ENCODE measurements at places on chromosomes 3 and 15.

GRCh38 chr3:134641671-134642300 is 9.0 kb downstream of the KY start:
- DNase-seq = no peak

DNA sequence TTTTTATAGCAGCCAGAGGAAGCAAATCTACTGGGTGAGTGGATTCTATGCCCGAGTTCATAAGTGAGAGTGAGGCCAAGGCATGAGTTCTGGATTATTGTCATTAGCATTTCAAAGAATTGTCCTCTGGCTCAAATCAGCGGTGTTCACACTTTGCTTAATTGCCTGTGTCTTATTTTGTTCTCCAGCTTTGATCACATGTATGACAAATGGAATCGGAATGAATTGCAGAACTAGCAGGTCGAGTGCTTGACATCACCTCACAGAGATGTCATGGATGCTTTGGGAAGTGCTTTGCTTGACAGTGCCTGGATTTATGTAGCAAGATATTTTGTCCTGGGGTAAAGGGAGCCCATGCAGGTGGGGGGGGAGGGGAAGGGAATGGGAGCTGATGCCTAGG is 68.0 kb downstream of the SH3GL3 start:
- DNase-seq = no peak

GRCh38 chr3:65996589-65996988 is 42.1 kb downstream of the MAGI1 start:
- DNase-seq = no peak

DNA sequence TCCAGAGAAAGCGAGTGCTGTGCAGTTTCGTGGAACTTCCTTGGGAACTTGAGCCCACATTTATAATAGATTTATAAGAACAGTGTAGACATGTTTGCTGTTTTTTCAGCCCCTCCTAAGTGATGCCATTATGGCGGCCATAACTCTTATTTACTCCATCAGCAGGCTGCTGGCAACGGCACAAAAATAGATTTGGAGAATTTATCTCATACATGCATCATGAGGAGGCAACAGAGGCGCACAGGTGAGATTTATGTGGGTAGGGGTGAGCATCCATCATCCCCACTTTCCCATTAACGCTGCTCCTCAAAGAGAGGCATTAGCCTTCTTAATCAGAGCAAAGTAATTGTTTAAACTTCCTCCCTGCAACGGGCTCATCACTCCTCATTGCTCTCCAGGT is 182.5 kb downstream of the RAB11A start:
- no peak for DNase-seq

- no peak for DNase-seq
These were observed 179.9 kb downstream of the PLOD2 start for GRCh38 chr3:145981056-145981455.
